ENCODE measurements at places on chromosomes 13 and 19.

GRCh38 chr19:13774217-13775191, at the start of gene C19orf53:
Gene C19orf53 (plus strand): TSS chr19:13774456. CDS start chr19:13774478, 22 bp downstream.
- DNase-seq = peak; percentile 83

GRCh38 chr19:12984683-12985048, 10.6 kb upstream of the NFIX start:
- DNase-seq = no peak

- no peak for DNase-seq
Measured at GRCh38 chr13:99968521-99969452, 2.8 kb downstream of the ZIC5 start.

- DNase-seq = no peak
Measured at GRCh38 chr13:90201202-90201601, 1146.3 kb upstream of the MIR17HG start.

GRCh38 chr19:1225440-1226226, 12.2 kb downstream of the CBARP start:
- no peak for DNase-seq

DNA sequence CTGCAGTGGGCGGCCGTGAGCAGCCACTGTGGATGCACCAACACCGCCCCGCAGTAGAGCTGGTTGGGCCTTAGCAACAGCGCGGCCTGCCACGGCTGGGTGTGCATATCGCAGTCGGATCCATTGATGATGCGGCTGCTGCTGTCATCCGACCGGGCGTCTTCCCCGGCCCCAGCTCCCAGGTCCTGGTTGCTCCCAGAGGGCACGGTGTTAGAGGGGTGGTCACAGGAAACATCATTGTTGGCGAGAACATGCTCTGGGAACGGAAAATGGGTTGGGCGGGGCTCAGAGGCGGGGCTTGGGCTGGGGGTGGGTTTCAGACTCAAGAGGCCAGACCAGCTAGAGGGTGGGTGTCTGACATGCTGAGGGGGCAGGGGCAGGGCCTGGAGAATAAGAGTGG, 3.0 kb downstream of the KLK5 start:
- DNase-seq = no peak

- DNase-seq = no peak
Measured at GRCh38 chr19:788686-788982, 8.6 kb upstream of the PTBP1 start.

GRCh38 chr19:47225746-47226425, 5.1 kb downstream of the BBC3 start:
- DNase-seq = peak; percentile 84

- no peak for DNase-seq
Measured at GRCh38 chr19:49109569-49110233, 4.5 kb upstream of the LIN7B start.

DNA sequence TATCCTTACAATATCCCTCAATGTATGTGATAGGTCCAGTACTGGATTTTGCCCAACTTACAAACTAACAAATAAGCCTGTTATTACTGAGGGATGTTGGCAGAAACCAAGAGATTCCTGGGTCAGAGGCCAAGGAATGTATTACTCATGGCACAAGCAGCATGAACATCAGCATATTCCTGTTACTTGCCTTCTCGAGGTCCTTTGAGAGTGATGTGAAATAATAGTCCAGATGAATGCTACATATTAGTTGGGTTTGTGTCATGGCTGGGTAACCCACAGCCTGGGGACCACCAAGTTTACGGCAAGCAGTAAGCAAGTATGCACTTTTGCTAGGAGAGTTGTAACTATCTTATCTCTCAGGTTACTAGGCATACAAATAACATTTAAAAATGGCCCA, 384.5 kb upstream of the GPC6 start:
- DNase-seq = no peak

GRCh38 chr13:80259159-80259558, 81.8 kb downstream of the SPRY2 start:
- DNase-seq = no peak

- peak; percentile 37 for DNase-seq
Measured at GRCh38 chr13:21075011-21075378, 13.6 kb upstream of the LATS2 start.

DNA sequence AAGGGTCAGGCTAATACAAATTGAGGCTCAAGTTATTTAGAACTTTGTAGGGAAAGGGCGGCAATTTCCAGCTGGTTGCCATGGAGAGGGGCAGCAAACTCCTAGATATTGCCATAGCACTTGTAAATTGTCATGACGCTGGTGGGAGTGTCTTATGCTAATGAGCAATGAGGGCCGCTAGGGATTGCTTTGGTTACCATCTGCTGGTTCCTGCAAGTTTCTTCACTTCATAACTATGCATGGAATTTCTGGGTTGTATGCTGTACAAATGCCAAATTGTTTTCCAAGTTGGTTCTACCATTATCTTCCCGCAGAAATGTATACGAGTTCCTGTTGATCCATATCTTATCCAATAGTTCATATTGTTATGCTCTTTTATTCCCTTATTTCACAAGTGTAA, 1339.4 kb downstream of the EFNB2 start:
- no peak for DNase-seq

Data from naive thymus-derived CD4-positive, alpha-beta T cell (primary cell).